ENCODE measurements at places on chromosomes 5 and 9. TPM values are rescaled to one million over a fixed set of nuclear protein-coding genes. Genes with fewer than 3 reads are reported as not detected.

DNA sequence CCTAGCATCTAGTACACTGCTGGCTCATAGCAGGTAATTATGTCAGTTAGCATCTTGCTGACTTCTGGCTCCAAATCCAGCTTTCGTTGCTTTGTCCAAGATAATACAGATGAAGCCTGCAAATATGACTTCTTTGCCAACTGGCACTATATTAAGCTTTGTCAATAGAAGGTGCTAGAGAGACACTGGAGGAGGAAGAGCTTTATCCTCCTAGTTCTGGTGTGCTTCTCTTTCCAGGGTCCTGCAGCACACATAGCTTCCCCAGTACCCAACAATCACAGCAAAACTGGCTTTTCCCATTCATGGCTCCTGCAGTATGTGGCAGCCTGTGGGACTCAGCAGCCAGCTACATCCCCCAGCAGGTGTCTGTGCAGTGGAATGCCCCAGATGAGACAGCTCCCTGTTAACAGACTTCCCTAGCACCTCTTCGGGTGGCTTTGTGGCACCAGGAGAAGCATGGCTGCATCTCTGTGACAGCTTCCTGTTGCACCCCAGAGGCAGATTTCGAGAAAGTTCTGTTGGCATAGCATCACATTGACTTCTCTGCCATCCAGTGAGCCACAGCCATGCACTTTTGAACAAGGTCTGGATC, 147.8 kb downstream of the OXCT1 start:
- no peak for DNase-seq

- no peak for DNase-seq
These were observed 1111.8 kb downstream of the TAF11L14 start for GRCh38 chr5:18745988-18746615.

GRCh38 chr5:139659695-139660101, 11.5 kb downstream of the CXXC5 start:
- DNase-seq, result peak; percentile 71

DNA sequence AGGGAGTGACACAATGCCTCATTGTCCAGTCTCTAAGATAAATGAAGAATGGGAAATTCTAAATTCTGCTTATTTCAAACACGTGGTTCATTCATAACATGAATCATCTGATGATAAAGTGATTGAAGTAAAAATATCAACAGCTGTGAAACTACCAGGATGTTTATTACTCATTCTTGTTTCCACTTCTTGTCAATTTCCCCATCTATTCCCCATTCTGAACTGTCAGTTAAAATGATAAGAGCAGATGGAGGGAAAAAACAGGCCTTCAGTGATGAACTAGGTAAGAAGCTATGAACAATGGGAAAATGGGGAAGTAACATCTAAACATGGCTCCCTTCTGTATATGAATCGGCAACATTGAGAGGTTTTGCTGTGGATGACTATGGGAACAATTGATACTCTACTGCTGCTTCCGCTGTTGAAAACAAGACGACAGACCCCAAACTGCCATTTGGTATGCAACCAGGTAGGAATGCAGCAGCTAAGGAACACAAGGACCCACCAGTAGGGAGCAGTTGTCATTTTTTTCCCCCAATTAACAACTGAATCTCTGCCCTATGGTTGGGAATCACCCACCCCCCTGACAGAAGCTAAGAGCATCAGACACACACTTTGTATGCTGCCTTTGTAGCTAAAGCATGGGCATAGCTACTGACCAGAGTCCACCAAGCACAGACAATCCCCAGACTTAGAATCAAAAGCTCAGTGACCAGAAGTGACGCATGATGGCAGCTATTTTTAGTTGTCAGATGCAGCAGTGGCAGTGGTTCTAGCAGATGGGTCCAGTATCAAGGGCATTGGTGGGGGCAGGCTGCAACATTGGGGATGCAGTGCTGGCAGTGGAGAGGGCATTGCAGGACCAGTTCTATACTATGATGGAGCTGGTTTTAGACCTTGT, 52.9 kb upstream of the ZNF366 start:
- DNase-seq, result no peak

DNA sequence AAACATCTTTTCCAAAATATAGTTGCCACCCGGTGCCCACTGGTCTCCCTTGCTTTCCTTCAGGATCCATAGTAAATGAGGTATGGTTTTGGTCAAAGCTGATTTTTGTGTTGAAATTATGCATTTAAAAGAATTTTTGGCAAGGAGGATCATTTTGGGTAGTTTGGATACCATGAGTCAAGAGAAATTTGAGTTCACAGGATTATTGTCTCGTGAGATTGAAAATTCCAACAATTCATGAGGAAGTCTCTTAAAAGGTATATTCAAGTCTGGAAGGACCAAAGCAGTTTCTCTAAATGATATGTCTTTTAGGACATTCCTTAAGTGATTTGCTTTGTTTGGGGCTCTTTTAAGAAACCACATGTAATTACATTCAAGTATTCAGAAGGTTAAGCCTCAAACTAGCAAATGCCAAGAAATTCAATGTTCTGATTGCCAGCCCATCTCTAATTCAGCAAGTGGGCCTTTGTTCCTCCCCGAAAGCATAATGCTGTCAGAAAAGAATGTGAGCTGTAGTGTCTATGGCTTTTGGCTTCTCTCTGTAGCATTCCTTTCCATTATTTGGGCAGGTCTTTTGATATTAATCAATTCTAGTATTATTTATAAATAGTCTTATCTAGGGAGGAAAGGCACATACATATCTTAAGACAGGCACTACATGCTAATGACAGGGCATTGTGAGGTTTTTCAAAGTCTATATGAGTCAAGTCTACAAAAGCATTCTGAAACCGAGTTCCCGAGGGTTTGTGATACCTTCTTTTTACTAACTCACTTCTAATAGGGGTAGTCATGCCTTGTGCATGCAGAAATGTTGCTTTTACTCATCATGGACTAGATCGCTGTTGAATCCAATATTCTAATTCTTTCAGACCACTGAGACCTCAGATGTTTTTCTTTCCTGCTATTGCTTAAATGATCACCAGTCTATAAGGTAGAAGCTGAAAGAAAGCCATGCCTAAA, 453.9 kb downstream of the ENC1 start:
- no peak for DNase-seq

DNA sequence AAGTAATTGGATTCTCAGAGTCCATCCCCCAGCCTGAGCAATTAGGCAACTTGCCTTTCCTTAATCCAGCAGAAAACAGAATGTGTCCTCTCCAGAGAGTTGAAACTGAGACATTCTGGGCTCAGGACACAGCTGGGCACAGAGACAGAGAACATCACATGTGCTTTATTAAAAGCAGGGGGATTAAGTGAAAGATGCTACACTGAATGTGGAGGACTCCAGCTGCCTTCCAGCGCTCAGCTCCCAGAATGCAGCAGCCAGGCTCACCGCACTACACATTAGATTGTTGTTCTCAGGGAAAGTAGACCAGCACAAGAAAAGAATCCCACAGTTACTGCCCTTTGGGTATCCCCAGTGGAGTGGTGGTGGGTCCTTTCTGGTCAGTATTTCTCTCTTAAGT, 141.6 kb upstream of the IL12B start:
- no peak for DNase-seq

- no peak for DNase-seq
These were observed 28.4 kb downstream of the SPZ1 start for GRCh38 chr5:80348171-80348570.

GRCh38 chr9:129834489-129835127, 467 bp downstream of the C9orf78 start:
- DNase-seq, result no peak

DNA sequence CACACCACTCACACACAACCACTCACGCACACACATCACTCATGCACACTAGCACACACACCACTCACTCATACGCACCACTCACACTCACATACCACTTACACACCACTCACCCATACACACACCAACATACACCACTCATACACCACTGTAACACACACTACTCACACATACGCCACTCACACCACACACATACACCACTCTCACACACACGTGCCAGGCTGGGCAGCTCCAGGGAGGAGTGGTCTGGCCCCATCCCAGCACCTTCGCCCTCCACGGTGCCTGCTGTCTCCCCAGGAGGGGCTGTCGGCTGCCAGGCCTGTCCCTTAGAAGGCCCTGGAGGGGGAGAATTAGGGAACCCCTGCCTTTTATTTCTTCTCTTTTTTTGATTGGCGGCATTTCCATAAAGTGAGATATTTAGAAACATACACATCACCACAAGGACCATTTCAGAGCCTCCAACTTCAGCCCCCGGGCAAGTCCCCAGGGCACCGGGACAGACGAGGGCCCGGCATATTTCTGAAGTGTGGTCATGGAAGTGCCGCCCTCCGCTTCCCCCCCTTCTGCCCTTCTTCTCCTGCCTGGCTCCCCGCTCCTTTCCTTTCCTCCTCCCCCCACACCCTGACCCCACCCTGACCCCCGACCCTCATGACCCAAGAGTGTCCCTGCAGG, 6.3 kb upstream of the ASB6 start:
- DNase-seq, result no peak

DNA sequence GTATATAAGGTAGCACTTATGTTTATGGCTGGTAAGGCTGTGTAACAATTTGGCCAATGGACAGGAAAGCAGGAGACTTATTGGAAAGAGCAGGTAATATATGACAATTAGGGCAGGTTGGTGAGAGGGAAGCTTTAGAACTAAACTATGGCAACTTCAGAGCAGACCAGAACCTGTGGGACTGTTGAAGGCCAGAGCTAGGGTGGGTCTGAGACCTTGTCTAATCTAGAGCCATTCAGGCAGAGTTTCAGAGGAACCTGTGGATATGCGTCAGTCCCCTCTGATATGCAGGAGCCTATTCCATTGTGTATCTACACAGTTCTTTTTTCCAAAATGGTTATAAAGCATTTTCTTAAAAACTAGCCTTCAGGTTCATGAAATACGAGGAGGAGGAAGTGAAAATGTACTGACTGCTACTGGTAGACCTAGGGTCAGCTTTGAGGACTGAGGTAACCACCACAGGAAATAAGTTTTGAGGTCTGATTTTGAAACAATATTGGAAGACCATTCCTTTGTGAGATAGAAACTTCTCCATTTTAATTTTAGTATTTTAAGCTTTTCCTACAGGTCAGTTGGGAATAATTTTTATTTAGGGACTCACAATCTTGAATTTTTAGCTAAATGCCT, 37.6 kb downstream of the ELL2 start:
- DNase-seq, result no peak

GRCh38 chr5:151458314-151458713, 10.9 kb downstream of the SLC36A1 start:
- DNase-seq, result no peak

DNA sequence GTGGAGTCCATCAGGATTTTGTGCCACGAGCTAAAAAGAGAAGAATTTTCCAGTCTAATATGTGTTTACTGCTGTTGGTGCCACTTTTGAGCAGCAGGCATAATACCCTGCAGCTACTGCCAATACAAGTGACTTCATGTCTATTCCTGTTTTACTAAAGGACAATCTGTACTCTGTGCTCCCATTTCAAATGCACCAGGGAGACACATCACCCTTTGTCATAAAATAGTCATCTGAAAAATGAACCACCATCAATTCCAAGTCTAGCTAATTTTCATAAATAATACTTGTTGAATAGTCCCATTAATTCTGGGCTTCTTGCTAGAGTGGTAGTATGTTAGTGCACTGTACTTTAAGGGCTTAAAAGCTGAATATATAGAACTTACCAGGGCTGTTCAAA, 8.9 kb upstream of the PKD2L2 start:
- no peak for DNase-seq

GRCh38 chr9:86407022-86407421, 52.8 kb upstream of the TUT7 start:
- no peak for DNase-seq

GRCh38 chr5:62460578-62460983, 48.0 kb downstream of the IPO11 start:
- DNase-seq, result no peak

DNA sequence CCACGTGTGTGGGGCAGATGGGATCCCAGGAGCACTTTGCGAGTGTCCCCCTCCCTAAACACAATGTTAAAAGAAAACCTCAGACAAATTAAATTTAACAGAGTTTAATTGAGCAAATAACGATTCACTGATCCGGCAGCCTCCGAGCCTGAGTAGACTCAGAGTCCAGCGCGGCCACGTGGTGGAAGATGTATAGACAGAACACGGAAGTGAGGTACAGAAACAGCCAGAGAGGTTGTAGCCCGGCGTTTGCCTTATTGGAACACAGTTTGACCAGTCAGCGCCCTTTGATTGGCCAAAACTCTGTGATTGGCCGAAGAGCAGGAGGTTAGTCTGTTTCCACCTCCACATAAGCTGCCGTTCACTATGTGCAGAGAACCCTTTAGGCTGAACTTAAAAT, 363.0 kb upstream of the IRX2 start:
- DNase-seq, result peak; percentile 35

DNA sequence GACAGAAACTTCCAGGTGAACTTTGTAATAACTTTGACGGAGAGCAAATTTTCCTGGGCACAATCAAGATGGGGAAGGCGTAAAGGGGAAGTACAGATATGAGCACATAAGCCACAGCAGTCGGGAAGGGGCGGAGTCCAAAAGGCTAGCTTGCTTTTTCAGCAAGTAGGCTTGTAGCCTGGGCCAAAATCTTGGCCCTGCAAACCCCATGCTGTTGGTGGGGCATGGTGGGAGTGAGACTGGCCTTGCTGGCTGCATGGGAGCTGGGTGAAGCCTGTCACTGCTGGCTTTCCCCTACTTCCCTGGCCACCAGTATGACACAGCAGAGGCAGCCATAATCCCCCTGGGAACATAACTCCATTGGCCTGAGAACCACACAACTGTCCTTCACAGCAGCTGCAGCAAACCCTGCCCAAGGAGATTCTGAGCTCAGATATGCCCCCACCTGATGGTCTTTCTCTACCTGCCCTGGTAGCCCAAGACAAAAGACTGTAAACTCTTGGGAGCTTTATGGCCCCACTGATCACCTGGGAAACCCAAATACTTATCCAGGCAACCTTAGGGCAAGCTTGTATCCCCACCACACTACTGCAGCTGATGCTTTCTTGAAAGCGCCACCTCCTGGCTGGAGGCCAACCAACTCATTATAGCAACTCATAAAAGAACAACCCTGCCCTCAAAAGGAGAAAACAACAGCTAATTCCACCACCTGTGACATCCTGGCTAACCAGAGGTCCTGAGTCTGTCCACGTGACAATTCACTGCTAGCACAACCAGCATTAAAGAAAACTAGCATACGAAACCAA, 24.0 kb downstream of the DCTN4 start:
- peak; percentile 77 for DNase-seq

DNA sequence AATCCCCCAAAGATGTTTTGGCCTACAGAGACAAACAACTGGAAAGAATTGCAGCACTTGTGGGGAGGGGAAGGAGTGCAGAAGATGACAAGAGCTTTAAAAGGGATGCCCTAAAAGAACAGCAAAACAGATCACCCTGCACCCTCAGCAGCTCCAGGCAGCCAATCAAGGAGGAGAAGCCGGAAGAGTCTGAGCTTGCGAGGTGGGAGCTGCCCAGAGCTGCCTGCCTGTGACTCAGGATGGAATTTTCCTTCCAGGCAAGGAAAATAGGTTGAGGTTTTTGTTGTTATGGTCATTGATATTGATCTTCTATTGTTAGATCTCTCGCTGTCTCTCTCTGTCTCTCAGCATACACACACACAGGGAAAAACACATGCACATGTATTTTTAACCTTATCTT, 70.3 kb upstream of the MAP1B start:
- DNase-seq, result no peak

- no peak for DNase-seq
These were observed 78.2 kb upstream of the RUFY1 start for GRCh38 chr5:179472174-179472573.

Gene FOXD1
- total RNA-seq, result 1.2 TPM

Gene NR6A1
- total RNA-seq, result 4.0 TPM

Gene OR1Q1
- not detected for total RNA-seq

Gene MARVELD2
- total RNA-seq, result 32.4 TPM

Gene SCGB3A2
- total RNA-seq, result 186 TPM

Gene SPINK13
- not detected for total RNA-seq

Gene INSL6
- not detected for total RNA-seq

Gene ACTBL2
- not detected for total RNA-seq

Gene ACOT12
- not detected for total RNA-seq

Gene PCDHB2
- total RNA-seq, result 3.8 TPM

Gene PCDHA9
- 0.20 TPM for total RNA-seq

Measured in upper lobe of right lung (tissue), 1 donor.